ENCODE measurements at places on chromosomes 16 and 17. TPM values are rescaled to one million over a fixed set of nuclear protein-coding genes. Genes with fewer than 3 reads are reported as not detected.
A peak's percentile ranks its signal among the peaks of the same experiment; 100 is the strongest.

The HAP1 gene
- total RNA-seq: 0.55 TPM

DNA sequence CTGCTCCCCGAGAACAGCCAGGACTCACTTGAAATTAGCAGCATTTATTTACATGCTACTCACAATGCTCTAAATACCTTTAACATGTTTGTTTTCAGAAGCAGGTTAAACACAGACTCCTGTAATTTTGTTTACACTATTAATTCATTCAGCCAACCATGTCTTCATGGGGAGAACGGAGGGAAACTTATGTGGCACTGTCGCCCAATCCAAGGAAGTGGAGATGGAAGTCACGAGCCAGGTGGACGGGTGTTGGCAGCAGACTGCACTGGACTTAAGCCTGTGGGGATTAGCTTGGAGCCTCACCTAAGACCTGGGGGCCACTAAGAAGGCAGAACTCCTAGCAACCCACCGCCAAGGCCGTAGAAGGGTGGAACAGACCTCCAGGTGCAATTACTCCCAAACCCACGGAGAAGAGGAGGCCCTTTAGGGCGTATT, 8.8 kb upstream of the GFAP start:
- H3K4me3 ChIP-seq: no peak overlapping the region
- no peaks in the 10 kb centered on the region for H3K4me1 ChIP-seq

GRCh38 chr16:24273508-24274182, 17.5 kb downstream of the CACNG3 start:
- H3K36me3 ChIP-seq: no peaks in the 10 kb centered on the region
- H3K4me1 ChIP-seq: no peaks in the 10 kb centered on the region
- no peak overlapping the region for H3K4me3 ChIP-seq
- H3K27me3 ChIP-seq: no peaks in the 10 kb centered on the region
- H3K27ac ChIP-seq: no peak overlapping the region
- no peak for DNase-seq

DNA sequence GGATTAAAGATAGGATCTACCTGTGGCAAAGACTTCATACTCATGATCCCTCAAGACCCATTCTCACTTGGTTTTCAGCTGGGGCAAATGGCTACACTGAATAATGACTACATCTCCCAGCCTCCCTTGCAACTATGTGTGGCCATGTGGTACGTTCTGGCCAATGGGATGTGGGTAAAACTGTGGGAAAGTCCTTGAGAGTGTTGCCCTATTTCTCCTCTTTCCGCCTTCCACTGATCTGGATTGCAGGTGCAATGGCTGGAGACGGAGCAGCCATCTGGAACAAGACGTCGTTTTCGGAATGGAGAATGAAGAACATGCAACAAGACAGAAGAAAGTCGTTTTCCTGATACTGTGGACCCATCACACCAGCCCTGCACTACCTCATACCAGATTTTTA, 48.5 kb downstream of the HAPSTR1 start:
- H3K36me3 ChIP-seq: no peaks in the 10 kb centered on the region
- no peaks in the 10 kb centered on the region for H3K27me3 ChIP-seq
- no peak overlapping the region for H3K4me3 ChIP-seq
- H3K27ac ChIP-seq: no peak overlapping the region
- H3K4me1 ChIP-seq: no peaks in the 10 kb centered on the region
- DNase-seq: no peak

GRCh38 chr16:67393788-67394154, 473 bp upstream of the TPPP3 start:
- H3K4me1 ChIP-seq: peaks cover 14% of the 10 kb centered on the region
- no peaks in the 10 kb centered on the region for H3K36me3 ChIP-seq
- H3K27me3 ChIP-seq: no peaks in the 10 kb centered on the region
- peak overlapping the region; percentile 15 for H3K4me3 ChIP-seq
- no peak for DNase-seq

The PTGES3L gene
- 3.9 TPM for total RNA-seq

- no peaks in the 10 kb centered on the region for H3K36me3 ChIP-seq
- H3K4me1 ChIP-seq: no peaks in the 10 kb centered on the region
- no peak overlapping the region for H3K4me3 ChIP-seq
- DNase-seq: no peak
Measured at GRCh38 chr17:79089720-79090442, 15.3 kb downstream of the ENGASE start.

The TEPSIN gene
- total RNA-seq: 81.5 TPM

The AXIN2 gene
- 32.3 TPM for total RNA-seq

The SPIRE2 gene
- total RNA-seq: 13.7 TPM

DNA sequence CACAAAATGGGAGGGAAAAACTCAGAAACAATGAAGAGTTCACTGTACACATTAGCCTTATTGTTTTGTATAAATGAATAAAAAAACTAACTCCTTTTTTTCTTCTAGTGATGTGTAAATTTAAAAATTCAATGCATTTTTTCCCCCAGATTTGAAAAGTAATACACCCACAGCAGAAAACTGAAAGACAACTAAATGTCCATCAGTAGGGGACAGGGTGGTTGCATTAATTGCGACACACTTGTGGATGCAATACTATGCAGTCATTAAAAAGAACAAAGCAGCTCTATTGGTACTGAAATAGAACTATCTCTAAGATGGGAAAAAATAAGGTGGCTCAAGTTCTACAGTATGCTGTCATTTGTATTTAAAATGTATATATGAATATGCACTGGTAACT, 13.7 kb upstream of the WIPI1 start:
- H3K27ac ChIP-seq: no peak overlapping the region
- no peaks in the 10 kb centered on the region for H3K36me3 ChIP-seq
- H3K27me3 ChIP-seq: no peaks in the 10 kb centered on the region
- H3K4me3 ChIP-seq: no peak overlapping the region

- H3K36me3 ChIP-seq: no peaks in the 10 kb centered on the region
- peak overlapping the region; percentile 29 for H3K27ac ChIP-seq
- H3K4me3 ChIP-seq: no peak overlapping the region
- H3K27me3 ChIP-seq: no peaks in the 10 kb centered on the region
Measured at GRCh38 chr17:59423137-59423724, 91.8 kb downstream of the YPEL2 start.

The PARD6A gene
- total RNA-seq: 3.4 TPM

GRCh38 chr16:69712914-69713581, 13.3 kb downstream of the NQO1 start:
- H3K4me3 ChIP-seq: no peak overlapping the region
- no peak for DNase-seq
- no peaks in the 10 kb centered on the region for H3K36me3 ChIP-seq
- no peaks in the 10 kb centered on the region for H3K27me3 ChIP-seq
- H3K27ac ChIP-seq: no peak overlapping the region
- H3K4me1 ChIP-seq: no peaks in the 10 kb centered on the region

The SSTR5 gene
- 1.8 TPM for total RNA-seq

DNA sequence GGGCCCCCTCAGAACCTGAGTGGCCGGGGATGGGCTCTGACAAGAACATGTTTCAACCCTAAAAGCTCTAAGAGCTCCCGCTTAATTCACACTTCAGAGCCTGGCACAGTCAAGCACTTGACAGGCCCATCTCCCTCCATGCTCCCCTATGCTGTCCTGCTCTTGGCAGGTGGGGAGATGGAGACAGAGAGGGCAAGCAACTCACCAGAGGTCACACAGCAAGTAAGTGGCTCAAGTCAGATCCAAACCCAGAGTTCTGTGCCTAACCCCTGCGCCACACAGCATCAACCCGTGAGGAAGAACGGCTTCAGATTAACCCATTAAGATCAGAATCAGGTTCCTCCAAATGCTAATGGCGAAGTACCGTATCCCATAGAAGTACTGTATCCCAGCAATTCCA, 36.4 kb downstream of the NECAB2 start:
- no peaks in the 10 kb centered on the region for H3K27me3 ChIP-seq
- no peak for DNase-seq

GRCh38 chr17:61404913-61405685, 5.5 kb downstream of the TBX2 start:
- peak overlapping the region; percentile 56 for H3K4me3 ChIP-seq
- peak overlapping the region; percentile 84 for H3K27ac ChIP-seq
- DNase-seq: no peak
- no peaks in the 10 kb centered on the region for H3K4me1 ChIP-seq
- H3K36me3 ChIP-seq: no peaks in the 10 kb centered on the region
- H3K27me3 ChIP-seq: peaks cover 11% of the 10 kb centered on the region

- peak overlapping the region; percentile 61 for H3K4me3 ChIP-seq
- H3K27ac ChIP-seq: peak overlapping the region; percentile 96
- peak; percentile 81 for DNase-seq
- H3K27me3 ChIP-seq: no peaks in the 10 kb centered on the region
Measured at GRCh38 chr16:30921748-30922419, 1.5 kb upstream of the FBXL19 start.

GRCh38 chr17:80755650-80756405, 211.2 kb downstream of the RPTOR start:
- no peaks in the 10 kb centered on the region for H3K36me3 ChIP-seq
- no peak overlapping the region for H3K27ac ChIP-seq
- DNase-seq: no peak
- H3K4me3 ChIP-seq: no peak overlapping the region

- no peaks in the 10 kb centered on the region for H3K36me3 ChIP-seq
- H3K4me1 ChIP-seq: no peaks in the 10 kb centered on the region
- no peaks in the 10 kb centered on the region for H3K27me3 ChIP-seq
- DNase-seq: peak; percentile 68
- H3K27ac ChIP-seq: no peak overlapping the region
- H3K4me3 ChIP-seq: no peak overlapping the region
Measured at GRCh38 chr17:79045842-79046196, 21.9 kb downstream of the C1QTNF1 start.

The TBX4 gene
- 3.5 TPM for total RNA-seq

The RAMP2 gene
- total RNA-seq: 16.3 TPM

DNA sequence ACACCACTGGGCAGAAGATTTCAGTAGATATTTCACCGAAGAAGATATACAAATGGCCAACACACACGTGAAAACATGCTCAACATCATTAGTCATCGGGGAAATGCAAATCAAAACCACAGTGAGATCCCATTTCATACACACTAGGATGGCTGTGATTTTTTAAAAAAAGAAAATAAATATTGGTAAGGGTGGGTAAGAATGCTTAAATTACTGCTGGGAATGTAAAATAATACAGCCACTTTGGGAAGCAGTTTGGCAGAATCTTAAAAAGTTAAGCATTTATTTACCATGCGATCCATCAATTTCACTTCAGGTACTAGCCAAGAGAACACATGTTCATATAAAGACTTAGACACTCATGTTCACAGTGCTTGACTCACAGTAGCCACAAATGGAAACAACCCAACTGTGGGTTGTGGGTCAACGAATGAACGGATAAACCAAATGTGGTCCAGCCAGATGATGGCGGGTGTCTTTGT, 6.5 kb upstream of the C16orf74 start:
- no peak overlapping the region for H3K4me3 ChIP-seq
- DNase-seq: no peak
- no peak overlapping the region for H3K27ac ChIP-seq
- no peaks in the 10 kb centered on the region for H3K27me3 ChIP-seq
- H3K36me3 ChIP-seq: no peaks in the 10 kb centered on the region
- peaks cover 11% of the 10 kb centered on the region for H3K4me1 ChIP-seq

DNA sequence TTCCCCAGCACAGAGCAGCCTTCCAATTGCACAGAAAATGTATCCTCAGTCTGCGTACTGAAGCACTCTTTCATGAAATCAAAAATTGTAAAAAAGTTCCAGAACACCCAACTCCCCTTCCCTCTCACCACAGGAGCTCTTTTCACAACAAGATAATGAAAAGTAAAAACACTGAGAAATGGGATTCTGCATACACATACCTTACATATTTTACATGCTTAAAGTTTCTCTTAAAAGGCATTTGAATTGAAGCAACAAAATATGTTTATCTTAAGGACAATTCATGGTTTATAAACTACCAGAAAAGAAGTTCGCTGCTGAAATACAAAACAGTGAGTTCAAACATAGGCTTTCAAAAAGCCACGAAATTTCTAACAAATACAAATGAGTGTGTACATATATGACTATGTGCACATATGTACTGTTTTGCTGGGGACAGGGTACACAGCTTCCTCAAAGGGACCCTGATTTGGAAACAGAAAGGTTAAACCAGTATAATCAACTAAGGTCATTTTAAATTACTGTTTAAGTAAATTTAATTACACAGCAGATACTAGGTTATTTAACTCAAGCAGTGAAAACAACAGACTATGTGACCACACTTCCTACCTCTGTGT, 33.8 kb downstream of the COG1 start:
- H3K36me3 ChIP-seq: no peaks in the 10 kb centered on the region
- no peaks in the 10 kb centered on the region for H3K27me3 ChIP-seq
- H3K4me1 ChIP-seq: peaks cover 4% of the 10 kb centered on the region
- no peak for DNase-seq
- no peak overlapping the region for H3K27ac ChIP-seq
- H3K4me3 ChIP-seq: no peak overlapping the region

- no peaks in the 10 kb centered on the region for H3K27me3 ChIP-seq
- DNase-seq: no peak
- H3K27ac ChIP-seq: no peak overlapping the region
- H3K4me3 ChIP-seq: no peak overlapping the region
Measured at GRCh38 chr17:6072611-6073010, 2.4 kb downstream of the WSCD1 start.

The FDXR gene
- 182 TPM for total RNA-seq

All from prostate gland (tissue), 2 donors.